ENCODE measurements at places on chromosomes 1 and 21.
A peak's percentile ranks its signal among the peaks of the same experiment; 100 is the strongest.

DNA sequence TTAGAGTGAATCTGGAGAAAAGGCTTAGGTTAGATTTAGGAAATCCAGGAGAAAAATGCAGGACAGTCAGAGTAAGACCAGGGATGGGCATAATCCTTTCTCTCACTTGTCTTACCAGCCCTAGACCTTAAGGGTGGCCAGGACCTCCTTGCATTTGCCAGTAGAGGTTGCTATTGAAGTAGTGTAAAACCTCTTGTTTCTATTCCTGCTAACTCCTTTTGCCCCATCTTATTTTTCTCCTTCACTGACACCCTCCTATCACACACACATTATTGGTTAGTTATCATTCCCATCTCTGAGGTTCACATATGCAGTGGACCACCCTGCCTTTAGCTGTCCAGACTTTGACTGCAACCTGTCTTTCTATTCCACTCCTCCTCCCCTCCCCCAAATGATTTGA, 75.0 kb upstream of the MACF1 start:
- DNase-seq = peak; percentile 83

- DNase-seq = peak; percentile 86
These were observed 104.8 kb upstream of the ATP1A1 start for GRCh38 chr1:116268211-116268610.

DNA sequence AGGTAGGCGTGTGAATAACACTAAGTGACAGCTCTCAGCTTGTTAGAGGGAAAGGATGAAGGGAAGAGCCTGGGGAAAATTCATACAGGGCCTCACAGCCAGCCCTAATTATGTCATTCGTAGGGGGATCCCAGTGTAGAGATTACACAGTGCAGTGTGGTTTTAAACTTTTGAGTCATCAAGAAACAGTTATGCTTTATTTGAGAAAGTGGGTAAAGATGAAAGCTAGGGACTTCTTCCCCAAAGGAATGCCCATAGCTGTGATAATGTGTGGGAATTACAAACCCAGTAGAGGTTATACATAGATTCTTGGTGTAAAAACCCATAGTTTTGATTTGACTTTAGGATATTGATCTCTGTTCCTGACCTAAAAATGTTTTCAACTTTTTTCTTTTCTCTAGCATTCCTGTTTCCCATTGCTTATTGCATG, 1.9 kb downstream of the TTF2 start:
- DNase-seq = peak; percentile 81

DNA sequence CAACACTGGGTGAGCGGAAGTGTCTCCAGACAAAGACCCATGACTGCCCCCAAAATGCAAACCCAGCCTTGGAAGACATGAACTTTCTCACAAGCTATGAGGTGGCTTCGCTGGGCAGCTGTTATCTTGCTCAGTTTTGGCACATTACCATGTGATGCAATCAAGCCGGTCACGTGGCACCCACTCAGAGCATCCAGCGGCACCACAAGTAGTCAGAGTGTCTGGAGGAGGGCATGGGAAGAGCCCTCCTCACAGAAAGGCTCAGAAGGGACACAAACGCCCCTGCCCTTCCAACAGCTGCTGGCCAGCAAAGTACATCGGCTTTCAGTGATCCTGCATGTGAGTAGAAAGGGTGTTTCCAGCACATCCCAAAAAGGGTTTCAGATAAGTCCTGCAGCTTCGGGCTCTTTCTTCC, 145.5 kb upstream of the IRF2BP2 start:
- peak; percentile 72 for DNase-seq

DNA sequence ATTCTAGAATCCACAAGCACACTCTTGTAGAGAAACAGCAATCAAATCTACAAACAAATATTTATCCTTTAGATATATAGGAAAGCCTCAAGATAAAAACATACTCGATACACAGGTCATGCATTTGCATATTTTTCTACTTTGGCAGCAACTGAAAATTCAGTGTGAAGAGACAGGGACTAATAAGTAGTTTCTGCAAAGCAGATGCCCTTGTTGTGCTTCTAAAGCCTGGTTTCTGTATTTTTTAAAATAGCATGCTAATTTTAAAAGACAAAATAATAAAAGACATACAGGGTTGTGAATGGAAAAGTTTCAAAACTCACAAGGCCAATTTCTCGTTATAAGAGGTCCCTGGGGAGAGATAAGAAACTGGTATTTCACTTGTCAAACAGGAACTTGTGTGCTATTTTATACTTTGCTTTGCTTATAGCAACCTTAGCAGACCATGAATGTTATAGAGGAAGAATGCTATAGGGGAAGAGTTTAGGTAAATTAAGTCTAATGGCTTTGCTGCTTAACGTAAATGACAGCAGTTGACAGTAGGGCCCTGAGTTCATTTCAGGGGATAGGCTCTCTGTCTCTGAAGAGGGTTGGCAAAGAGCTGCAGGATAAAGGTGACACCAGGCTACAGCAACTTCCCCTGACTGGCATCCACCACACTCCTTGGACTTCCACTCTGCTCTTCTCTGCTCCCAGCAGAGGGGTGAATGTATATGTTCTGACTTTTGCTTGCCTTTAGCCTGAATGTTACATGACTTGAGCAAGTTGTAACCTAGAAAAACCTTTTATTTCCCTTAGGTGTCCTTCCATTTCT, 9.4 kb upstream of the RGS13 start:
- no peak for DNase-seq
